ENCODE measurements at places on chromosomes 1 and 21.

GRCh38 chr21:34846601-34847112 lies 177.9 kb downstream of the CLIC6 start:
- no peak for DNase-seq

DNA sequence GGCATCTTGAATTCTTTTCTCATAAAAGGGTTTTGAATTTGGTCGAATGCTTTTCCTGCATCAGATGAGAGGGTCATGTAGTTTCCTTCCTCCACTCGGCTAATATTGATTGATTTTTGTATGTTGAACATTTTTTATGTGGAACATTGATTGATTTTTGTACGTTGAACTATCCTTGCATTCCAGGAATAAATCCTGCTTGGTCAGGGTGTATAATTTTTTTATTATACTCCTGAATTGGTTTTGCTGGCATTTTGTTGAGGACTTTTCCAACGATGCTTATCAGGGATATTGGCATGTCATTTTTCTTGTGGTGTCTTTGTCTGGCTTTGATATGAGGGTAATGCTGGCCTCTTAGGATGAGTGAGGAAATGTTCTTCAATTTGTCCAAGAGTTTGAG lies 8.5 kb downstream of the TMEM240 start:
- DNase-seq = no peak

DNA sequence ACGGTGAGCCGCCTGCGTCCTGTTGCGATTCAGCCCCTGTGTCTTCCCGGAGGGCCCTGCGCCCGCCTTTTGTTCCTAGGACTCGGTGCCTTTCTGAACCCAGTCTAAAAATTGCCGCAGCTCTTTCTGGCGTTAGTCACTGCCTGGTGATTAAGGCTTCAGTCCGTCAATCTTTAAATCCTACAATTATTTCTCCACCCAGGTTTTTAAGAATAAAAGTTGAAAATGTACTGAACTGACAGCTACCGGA lies 16.2 kb upstream of the PDXK start:
- no peak for DNase-seq

- DNase-seq = no peak
Measured at GRCh38 chr1:86259390-86259789, 102.8 kb upstream of the COL24A1 start.

- no peak for DNase-seq
Measured at GRCh38 chr21:28884481-28884880, 108.2 kb downstream of the LTN1 start.

DNA sequence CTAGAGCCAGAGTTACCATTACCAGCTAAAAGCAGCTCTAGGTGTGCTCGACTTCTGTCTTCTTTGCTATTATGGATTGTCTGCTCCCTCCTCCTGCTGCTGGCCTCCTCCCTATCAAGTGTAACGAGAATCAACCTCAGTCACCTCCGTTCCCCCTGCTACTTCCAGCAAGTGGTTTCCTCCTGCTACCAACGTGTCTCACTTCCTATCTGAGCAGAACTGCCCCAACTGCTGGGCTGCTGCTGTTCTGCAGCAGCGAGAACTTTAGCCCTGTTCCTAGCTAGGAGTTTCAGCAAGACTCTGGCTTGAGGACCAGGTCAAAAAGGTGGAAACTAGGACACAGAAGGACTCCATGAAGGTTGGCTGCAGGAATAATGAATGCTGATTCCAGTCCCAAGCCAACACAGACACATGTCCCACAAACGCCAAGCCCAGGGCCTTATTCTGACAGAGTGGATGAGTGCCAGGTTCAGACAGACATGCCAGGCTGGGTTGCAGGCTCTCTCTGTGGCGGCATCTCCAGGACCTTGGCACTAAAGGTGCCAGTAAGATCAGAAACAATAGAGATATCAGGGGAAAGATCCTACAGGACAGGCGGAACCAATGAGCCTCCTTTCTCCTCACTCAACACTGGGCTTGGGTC lies 46.9 kb downstream of the CD34 start:
- DNase-seq = no peak

- DNase-seq = no peak
Measured at GRCh38 chr1:197182716-197183115, 36.2 kb upstream of the ASPM start.

- DNase-seq = no peak
Measured at GRCh38 chr21:44052071-44052829, 40.1 kb downstream of the TRAPPC10 start.
